ENCODE measurements at places on chromosomes 5 and 9.

- DNase-seq, result no peak
These were observed 167.3 kb upstream of the MOCS2 start for GRCh38 chr5:53276825-53277224.

DNA sequence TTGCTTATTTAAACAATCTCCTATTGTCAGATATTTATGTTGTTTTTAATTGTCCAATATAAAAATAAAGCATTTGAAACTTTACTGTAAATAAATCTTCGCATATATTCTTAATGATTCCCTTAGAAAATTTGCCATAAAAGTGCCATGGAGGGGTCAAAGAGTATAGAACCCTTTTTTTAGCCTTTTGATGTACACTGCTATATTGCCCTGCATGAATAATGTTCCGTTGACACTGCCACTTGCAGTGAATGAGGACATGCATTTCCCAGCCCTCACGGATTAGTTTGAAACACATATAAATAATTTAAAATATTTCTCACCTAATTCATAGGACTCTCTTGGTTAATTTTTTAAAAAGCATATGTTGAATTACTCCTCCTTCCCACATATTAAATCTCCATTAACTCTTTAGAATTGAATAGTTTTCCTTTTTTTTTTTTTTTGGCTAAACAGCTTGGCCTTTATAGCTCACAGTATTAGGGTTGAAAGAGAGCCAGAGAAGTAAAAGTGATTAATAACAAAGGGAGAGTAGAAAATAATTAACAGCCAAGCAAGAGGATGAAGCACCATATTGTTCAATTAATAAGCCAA lies 129.8 kb upstream of the SGCD start:
- no peak for DNase-seq

DNA sequence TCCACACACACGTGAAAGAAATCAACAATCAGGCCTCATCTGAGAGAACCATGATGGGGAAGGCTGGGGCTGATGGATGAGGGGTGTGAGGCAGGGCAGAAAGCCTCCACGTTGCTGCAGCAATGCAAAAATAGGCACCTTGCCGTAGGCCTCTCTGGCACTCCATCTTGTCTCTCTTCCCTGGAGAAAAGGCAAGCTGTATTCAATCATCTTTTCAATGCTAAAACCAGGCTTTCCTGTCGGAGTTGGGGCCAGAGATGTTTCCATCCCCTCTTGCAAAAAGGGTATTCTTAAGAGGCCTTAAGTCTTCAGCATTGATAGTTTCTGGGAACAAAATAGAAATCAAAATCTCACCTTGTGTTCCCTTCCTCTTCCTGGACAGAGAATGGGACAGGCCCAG lies 80.9 kb downstream of the THBS4 start:
- no peak for DNase-seq

- no peak for DNase-seq
These were observed 745.2 kb upstream of the C9orf72 start for GRCh38 chr9:28318515-28318914.

DNA sequence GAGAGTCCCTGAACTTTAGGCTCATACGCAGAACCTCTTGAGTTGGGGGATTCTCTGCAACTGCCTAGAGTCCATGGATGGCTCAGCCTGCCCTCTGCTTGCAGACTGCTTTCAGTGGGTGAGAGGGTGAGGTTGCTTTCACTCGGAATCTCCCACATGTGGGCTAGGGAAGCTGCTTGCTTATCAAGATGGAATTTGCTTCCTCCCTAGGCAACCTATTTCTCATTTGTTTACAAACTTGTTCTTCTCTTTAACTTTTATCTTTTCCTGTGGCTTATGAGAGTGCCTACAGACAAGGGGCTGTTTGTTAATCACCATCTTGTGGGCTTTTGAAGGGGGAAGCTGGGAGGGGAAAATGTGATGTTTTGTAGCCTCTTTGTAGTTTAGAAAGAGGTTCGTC lies 10.0 kb downstream of the TLE4 start:
- DNase-seq, result no peak

GRCh38 chr5:68406767-68407241 lies 191.2 kb downstream of the PIK3R1 start:
- DNase-seq, result peak; percentile 36

DNA sequence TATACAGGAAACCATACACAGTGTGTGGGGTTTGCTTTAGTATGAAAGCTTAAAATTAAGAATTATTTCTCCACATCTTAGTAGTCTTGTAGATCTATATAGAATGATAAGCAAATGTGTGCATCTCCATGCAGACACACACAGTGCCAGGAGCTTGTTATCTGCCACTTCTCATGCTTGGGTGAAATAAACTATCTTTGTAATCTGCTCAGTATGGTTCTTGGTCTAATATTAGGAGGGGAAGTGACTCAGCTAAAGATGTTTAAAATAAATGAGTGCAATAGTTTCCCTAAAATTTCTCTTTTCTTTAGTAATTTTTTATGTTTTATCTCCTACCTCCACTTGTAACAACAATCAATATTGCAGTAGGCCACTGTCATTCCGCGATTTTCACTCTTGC lies 689.6 kb downstream of the TAF11L14 start:
- DNase-seq, result no peak

GRCh38 chr9:81141961-81142360 lies 547.4 kb downstream of the TLE1 start:
- DNase-seq, result no peak

GRCh38 chr9:34896112-34896511 lies 62.0 kb upstream of the PHF24 start:
- no peak for DNase-seq

- no peak for DNase-seq
These were observed 51.1 kb downstream of the AHRR start for GRCh38 chr5:372556-372995.

DNA sequence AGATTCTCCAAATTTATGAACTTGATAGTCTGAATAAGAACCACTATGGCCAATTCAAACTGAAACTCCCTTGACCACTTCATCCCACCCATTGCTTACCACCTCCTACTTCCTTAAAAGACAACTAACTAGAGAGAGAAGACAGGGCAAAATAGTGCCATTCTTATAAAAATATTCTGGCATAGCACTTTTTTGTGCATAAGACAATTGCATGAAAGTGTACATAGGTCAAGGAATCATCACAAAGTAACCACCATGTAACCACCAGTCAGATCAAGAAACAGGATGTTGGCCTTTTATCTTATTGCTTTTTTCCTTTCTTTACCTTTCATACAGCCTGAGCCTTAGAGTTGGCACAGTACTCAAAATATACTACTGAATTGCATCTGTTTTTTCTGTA lies 8.1 kb upstream of the ARSB start:
- no peak for DNase-seq

- no peak for DNase-seq
These were observed 33.3 kb downstream of the TLE1 start for GRCh38 chr9:81656004-81656403.

- no peak for DNase-seq
These were observed 40.8 kb downstream of the GSN start for GRCh38 chr9:121308765-121309164.

DNA sequence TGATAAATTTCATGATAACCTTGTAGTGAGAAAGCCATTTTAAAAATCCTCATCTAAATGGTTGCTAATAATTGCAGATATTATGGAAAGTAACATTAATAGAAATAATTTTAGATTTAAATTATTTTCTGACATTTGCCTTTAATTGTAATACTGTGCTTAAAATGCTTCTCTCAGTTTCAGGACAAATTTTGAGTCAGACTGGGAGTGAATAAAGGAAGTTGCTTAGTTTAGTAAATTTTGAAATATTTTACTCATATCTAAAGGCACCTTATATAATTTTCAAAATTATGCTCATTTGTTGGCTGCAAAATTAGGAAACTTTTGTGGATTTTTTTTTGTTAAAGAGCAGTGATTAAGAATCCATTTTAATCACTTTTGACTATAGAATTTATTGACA lies 93.8 kb downstream of the CSNK1G3 start:
- no peak for DNase-seq

Data from GM19239 (cell line).